ENCODE measurements at places on chromosomes 7 and 10.
A peak's percentile ranks its signal among the peaks of the same experiment; 100 is the strongest.

DNA sequence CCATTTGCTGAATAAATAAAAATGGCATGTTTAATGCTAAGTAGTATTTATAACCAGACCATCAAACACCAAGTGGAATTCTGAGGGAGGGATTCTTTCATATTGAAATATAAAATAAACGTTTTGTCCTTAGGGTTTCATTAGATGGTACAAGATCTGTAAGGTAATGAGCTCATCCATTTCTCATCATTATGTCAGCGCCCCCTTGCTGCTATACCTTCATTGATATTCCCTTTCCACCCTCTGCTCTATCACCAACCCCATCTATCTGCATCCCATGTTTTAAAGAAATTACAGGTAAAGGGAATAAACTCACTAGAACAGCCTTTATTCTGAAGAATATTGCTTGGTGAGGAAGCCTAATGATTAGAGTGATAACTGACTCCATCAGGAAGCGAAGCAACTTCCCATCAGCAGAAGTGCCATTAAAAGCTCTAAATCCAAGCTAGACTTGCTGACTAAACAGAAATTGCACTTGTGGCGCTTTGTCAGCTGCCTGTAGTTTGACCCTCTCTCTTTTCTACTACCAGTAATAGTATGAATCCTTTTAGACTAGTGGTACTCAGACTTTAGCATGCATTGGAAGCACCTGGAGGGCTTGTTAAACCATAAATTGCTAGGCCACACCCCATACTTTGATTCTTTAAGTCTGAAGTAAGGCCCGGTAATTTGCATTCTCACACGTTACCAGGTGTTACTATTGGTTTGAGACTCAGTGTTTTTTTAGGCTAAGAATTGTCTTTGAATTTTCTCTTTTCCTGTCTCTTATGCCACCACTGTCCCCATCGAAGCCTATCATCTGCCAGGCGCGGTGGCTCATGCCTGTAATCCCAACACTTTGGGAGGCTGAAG lies 27.5 kb downstream of the ADD3 start:
- peak; percentile 69 for ATAC-seq

DNA sequence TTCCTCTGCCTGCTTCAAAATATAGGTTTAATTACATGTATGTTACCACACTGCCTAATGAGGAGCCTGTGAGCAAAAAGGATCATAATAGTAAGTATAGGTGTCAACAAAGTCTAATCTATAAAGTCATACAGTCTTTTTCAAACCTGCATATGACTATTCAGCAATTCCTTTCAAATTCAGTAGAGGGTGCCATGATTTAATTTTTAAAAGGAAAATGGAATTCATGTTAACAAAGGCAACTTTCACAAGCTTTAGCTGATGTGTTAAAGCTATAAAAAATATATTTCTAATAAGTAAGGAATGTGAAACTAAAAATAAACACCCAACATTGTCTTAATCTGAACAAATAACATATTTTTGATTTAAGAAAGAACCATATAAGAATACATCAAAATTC lies 52.1 kb downstream of the MPP7 start:
- ATAC-seq, result no peak

- ATAC-seq, result no peak
Observed at GRCh38 chr7:24042028-24042427, 242.0 kb upstream of the NPY start.

DNA sequence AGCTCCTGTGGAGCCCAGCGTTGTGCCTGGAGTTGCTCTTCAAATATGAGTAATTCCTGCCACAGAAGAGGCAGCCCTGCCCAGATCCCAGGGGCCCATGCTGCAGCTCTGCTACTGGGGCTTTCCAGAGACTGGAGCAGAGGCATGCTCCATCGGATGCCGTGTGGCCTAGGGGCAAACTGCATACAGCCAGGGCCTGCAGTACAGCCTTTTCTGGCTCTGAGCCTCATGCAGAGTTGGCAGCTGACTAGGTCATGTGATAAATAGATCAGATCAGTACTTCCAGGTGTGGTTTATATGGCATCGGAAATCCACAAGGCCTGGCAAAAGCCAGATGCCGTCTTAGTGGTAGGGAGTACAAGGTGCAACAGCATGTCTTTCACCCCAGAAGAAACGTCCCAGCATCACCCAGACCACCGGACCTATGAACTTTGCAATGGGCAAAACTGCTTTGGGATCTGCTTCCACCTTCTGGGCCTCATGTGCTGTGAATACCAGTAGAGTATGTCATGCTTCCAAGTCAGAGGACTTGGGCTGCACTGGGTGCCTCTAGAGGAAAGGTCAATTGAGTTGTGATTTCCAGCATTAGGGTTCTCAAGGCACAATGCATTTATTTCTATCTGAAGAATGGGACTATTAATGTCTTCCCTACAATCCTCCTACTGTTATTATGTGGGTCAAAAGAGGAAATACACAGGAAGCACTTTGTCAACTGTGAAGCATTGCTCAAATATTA lies 250.7 kb upstream of the ZNF32 start:
- ATAC-seq, result no peak

DNA sequence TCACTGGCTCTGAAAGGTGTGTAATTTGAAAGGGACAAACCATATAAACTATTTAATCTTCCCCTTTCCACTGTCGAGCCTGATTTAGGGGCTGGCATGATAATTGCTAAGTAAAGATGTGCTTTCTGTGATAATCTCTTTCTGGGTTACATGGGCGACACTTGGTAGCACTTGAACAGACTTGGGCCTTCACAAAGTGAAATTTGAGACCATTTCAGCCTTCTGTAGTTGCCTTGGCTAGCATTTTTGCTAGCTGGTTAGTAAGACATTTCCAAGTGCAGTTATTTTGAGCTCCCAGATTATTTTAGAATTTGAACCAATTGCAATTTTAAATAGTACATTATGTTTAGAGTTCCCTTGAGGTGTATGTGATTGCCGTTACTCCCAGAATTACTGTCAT lies 432.7 kb upstream of the GALNT17 start:
- ATAC-seq, result no peak

GRCh38 chr7:97454636-97455035 lies 277.2 kb upstream of the TAC1 start:
- no peak for ATAC-seq

DNA sequence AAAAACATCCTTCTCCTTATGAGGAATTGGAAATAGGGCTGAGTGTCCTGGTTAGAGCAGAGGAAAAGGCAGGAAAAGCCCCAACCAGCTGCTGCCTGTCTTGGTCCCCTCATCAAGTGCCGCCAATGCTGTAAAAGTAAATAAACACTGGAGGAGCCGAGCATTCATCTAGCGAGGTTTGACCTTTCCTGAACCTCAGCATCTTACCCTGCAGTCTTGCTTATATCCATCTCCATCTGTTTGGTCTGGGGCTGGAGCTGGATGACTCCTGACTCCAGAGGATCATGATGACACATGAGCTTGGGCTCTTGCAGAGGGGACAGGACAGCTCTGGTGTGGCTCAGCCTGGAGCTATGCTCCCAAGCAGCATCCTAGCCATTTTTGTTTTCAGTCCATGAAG lies 501.1 kb downstream of the TNS3 start:
- ATAC-seq, result no peak

DNA sequence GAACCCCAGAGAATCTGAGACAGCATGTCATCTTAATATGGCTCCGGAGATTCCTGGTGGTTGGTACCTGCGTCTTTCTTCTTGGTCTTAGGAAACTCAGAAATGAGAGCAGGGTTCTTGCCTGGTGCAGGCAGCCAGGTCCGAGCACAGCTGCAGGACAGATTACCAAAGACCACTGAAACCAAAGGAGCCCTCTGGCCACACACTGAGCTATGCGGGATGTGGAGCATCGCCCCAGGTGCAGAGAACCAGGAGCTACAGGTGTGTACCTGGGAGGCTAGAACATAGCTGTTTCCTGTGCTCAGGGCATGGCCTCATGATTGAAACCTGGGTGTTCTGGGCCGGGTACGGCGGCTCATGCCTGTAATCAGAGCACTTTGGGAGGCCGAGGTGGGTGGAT lies 635.4 kb downstream of the CALN1 start:
- ATAC-seq, result no peak

GRCh38 chr10:19412531-19412930 lies 363.9 kb downstream of the MALRD1 start:
- no peak for ATAC-seq

GRCh38 chr10:77041636-77042258 lies 595.9 kb downstream of the KCNMA1 start:
- no peak for ATAC-seq

GRCh38 chr10:56823849-56824248 lies 462.8 kb upstream of the ZWINT start:
- no peak for ATAC-seq

DNA sequence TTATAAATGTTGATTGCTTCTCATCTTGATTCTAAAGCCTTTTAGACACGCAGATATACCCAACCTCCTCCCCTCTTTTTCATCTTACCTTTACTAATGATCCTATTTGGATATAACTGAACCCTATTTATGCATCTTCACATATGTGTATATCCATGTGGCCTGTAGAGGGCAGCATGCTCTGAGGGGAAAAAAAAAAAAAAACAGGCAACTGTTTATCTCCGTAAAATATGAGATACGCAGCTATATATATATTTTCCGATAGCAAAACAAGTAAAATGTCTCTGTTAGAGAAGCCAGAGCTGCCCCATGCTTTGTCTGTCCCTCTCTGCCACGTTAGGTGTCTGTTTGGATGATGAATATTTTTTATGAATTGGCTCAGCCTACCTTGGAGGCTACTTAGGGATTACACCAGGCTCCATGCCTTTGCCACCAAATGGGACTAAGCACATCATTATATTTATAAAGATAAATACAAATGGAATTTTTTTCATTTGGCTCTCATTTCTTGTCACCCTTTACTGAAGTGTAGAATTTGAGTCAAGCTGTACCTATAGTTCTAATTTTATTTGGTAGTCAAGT lies 174.8 kb upstream of the FZD1 start:
- ATAC-seq, result no peak

DNA sequence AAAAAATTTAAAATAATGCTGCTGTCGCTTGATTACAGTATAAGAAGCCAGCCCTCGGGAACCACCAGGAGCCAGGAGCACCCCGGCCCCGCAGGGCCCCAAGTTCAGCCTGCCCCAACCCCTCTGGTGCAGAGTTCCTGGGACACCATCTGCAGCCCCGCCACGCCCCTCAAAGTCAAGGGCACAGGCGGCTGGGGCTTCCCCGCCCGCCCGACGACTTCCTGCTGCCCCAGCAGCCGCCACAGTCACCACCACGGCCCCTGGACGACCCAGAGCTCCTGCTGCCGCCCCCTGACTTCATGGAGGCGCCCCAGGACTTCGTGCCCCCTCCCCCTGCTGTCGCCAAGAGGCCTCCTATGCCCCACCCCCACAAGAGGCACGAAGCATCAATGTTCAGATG lies 103.6 kb upstream of the PDSS1 start:
- no peak for ATAC-seq

GRCh38 chr7:25149836-25150235 lies 24.8 kb upstream of the CYCS start:
- no peak for ATAC-seq

DNA sequence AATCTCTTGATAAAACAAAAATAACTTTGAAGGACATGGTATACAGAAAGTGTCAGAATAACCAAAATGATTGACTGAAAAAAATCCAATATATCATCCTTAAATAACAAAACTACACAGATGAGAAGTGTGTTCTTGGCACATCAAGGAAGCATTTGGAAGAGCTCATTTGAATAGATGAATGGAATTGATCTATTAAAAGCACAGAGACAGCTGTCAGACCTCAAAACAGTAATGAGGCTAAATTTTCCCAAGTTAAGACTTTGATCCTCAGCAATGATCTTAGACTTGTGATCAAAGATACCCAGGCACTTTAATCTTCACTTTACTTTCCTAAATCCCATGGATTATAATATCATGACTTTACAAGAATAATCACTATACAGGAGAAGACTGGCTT lies 395.4 kb upstream of the NFE2L3 start:
- ATAC-seq, result no peak

GRCh38 chr10:7027237-7027912 lies 383.5 kb downstream of the SFMBT2 start:
- no peak for ATAC-seq

DNA sequence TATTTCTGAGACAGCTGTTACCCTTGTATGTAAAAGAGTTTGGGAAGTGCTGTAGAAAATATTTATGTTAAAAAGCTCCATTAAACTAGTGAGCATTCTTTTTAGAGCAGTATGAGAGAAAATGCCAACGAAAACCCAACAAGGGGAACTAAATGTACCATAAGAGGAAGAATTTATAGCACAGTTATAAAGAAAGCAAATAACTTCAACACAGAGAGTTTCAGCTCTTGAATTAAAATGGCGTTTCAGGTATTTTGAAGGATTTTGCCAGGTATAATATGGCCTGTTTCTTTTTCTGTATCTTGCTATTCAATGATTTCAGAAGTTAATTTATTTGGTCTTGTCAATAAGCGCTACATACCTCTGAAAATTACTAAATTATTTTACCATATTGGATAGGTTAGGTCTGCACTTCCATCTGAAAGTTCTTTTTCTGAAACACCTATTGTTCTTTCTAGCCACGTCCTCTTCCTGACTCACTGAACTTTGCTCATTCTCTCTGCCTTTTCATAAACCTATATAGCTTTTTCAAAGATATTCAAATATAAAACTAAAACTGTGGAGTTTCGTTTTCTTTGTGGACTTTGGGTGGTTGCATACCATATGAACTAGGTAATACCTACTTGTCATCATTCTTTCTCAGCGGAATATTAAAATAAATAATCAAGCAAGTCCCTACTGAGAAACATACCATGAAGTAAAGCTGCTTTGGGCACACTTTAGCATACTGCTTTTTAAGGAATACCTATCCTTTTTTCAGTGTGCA lies 136.1 kb downstream of the SEMA3A start:
- ATAC-seq, result no peak

GRCh38 chr10:49749144-49749543 lies 13.0 kb downstream of the OGDHL start:
- ATAC-seq, result no peak

GRCh38 chr10:129331839-129332220 lies 135.2 kb upstream of the MGMT start:
- ATAC-seq, result no peak

DNA sequence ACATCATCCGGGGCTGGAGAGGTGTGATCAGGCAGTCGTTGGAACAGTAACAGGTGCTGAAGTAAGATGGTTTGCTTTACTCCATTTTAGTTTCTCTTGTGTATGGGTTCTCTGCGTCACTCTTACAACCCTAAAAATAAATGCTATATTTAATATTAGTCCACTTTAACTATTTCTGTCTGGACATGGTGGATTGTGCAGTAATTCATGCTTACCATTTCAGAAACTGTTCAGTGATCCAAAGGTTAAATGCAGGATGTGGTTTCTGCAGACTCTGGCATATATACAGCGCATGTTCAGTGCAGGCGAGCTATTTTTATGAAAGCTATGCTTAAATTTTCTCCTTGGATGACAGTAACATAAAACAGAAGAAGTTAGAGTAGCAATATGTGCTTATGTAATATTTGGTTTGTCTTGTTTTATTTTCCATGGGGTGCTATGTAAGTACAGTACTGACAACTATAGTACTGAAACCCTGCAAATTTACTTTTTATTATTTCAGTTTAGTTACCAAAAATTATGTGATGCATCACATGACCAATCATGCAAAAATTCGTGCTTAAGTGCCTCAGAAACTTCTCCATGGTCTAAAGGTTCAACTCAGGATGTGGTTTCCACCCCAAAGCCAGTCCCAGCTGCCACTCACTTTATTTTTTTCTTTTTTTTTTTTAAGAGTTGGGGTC lies 46.6 kb upstream of the GRID1 start:
- peak; percentile 58 for ATAC-seq

GRCh38 chr7:1192171-1192676 lies 32.2 kb upstream of the ZFAND2A start:
- peak; percentile 51 for ATAC-seq

GRCh38 chr10:129919358-129919757 lies 44.7 kb downstream of the EBF3 start:
- no peak for ATAC-seq

- ATAC-seq, result no peak
Observed at GRCh38 chr10:131790021-131790420, 110.8 kb upstream of the PPP2R2D start.
